ENCODE measurements at places on chromosomes 16 and 17.

- DNase-seq, result no peak
These were observed 327.0 kb upstream of the TBX2 start for GRCh38 chr17:61072648-61073047.

GRCh38 chr17:40019140-40019991 is 4.1 kb downstream of the CSF3 start:
- peak; percentile 46 for DNase-seq

GRCh38 chr16:81478876-81479511 is 34.4 kb downstream of the CMIP start:
- DNase-seq, result no peak

- peak; percentile 91 for DNase-seq
These were observed 504 bp downstream of the SRSF1 start for GRCh38 chr17:58006560-58006923.

DNA sequence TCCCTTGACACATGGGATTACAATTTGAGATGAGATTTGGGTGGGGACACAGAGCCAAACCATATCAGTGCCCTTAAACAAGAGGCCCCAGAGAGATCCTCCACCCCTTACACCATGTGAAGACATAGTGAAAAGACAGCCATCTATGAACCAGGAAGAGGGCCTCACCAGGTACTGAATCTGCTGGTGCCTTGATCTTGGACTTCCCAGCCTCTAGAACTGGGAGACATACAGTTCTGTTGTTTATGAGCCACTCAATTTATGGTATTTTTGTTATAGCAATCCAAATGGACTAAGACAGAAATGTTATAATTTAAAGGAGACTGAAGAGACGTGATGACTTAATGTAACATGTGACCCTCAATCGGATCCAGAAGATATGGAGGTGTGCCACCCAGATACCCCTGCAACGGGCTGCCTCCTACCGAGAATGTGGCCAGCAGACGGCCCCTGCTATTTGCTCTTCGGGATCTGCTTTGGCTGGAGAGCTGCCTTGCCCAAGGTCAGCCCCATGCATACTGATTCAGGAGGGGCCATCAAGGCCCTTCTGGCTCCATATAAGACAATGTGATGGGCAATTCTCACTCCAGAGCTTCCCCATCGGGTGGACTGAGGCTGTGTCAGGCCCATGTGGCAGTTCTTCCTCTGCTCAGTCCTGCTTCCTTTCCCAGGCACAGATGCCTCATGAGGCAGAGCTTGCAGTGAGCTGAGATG is 80.6 kb downstream of the NETO2 start:
- DNase-seq, result no peak

- DNase-seq, result no peak
These were observed 436.0 kb upstream of the CA10 start for GRCh38 chr17:52594516-52594915.

DNA sequence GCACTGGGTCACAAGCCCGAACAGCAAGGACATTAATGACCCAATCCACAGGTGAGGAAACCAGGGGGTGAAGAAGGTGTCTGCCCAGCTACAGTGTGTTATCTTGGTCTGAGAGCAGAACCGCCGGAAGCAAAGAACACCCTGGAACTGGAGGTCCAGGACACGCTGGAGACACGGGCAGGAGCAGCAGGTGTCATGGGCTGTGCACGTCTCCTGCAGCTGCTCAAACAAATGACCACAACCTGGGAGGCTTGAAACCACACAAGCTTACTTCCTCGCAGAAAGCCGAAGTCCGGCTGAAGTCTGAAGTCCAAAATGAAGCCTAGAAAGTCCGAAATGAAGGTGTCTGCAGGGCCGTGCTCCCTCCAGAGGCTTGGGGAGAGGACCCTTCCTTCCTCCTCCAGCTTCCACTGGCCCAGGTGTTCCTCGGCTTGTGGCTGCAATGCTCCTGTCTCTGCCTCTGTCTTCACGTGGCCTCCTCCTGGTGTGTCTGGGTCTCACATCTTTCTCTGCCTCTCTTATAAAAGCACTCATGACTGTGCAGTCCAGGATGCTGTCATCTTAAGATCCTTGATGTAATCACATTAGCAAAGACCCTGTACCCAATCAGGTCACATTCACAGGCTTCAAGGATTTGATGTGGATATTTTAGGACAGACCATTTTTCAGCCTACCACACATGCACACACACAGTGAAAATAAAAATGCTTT is 351.2 kb downstream of the C16orf95 start:
- DNase-seq, result no peak

- DNase-seq, result peak; percentile 96
These were observed 11.8 kb downstream of the HID1 start for GRCh38 chr17:74960570-74961342.

DNA sequence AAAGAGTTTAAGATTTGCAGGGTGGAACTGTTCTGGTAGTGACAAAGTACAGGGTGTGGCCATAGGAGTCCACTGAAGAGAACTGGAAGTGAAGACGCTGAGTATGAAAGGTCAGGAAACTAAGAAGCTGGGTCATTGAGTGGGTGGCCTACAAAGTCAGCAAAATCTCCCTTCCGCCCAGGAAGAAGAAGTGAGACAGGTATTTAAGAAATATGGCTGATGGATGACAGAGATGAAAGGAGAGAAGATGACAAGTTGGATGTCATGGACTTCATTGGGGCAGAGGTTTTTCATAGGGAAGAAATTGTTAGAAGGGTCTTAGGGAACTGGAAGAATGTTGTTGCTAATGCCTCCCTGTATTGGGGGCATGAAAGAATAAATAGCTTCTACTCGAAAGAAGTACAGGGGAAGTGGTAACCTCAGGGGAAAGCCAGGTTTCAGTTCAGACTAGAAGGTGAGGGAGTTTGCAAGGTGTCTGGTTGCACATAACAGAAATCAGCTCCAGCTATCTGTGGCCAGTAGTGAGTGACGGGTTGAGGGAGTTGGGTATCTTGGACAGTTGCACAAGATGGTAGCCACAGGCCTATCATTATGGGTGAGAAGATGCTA is 33.6 kb upstream of the MED13 start:
- no peak for DNase-seq

- peak; percentile 47 for DNase-seq
These were observed at the start of gene FMNL1 for GRCh38 chr17:45221081-45222013. FMNL1 (plus strand) TSS chr17:45221885; CDS start chr17:45222125, 240 bp downstream.

- DNase-seq, result no peak
These were observed 10.7 kb downstream of the MYH4 start for GRCh38 chr17:10458701-10459100.

DNA sequence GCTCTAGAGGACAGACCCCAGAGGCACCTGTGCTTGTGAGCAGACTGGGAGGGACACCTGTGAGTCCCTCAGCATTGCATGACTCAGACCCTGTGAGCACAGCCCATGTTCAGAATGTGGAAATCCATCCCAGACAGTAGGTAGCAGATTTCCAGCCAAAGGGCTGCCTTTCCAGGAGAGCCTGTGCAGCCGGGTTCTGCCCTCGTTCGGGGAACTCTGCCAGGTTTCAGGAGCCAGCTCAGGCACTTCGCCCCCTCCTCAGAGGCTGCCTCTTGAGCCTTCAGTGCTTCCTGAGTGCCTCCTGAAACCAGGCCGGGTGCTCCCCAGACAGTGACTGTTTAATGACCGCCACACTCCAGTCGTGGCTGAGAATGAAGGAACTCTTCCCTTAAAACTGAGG is 23.3 kb upstream of the SDR42E2 start:
- DNase-seq, result no peak

DNA sequence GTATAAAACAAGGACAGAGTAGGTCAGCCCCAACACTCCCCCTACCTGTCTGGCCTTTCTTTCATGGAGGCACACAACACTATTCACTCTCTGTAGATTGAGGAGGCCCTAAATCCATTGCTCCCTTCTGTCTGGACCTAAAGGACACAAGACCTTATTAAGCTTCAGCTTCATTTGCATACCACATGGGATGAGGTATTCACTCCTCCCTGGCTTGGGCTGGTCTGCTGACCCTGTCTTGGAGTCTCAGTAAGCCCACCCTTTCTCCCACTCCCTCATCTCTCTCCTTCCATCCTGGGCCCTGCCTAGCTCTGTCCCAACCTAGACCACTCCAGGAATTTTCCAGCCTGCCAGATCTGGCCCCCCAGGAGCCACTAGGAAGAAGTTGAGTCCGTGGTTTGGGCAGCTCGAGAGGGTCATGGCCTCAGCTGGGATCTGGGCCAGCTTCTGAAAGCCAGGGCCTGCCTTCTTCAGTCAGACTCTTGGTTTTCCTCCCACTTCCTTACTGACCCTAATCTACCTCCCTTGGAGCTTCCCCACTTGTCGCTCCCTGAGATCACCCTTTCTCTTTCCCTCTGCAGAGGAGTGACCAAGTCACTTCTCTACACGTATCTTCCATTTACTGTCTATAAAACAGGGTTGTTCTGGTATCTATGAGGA is 6.5 kb upstream of the LLGL1 start:
- DNase-seq, result no peak

- DNase-seq, result no peak
These were observed 165.7 kb downstream of the CMIP start for GRCh38 chr16:81610144-81610842.

DNA sequence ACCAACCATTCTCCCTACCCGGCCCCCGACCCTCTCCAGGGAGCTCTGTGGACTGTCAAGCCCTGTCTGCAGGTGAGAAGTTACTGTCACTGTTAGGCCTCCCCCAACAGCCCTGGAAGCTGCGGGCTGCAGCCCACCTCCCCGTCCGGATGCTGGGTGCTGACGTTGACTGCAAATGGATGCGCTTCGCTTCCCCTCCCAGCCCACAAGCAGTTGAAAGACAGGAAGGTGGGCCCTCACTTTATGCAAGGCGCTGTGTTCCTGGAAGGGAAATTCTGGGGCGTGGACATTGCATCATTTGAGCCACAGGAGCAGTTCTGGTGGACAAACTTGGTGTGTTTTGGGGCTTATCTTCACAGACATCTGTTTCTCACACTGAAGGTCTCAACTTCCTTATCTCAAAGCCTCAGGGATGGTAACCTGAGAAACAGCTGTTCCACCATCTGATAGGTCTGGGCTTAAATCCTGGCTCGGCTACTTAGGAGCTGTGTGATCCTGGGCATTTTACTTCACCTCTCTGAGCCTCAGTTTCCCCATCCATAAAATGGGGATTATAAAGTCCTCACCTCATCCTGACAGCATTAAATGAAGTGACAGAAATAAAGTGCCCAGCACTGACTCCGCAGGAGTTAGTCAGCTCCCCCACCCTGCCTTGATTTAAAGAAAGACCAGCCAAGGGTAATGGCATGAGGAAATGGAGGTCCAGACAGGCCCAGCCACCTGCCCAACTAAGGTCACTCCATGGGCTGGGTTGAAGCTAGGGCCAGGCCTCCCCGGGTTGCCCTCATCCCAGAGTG is 4.6 kb upstream of the DRC7 start:
- no peak for DNase-seq

DNA sequence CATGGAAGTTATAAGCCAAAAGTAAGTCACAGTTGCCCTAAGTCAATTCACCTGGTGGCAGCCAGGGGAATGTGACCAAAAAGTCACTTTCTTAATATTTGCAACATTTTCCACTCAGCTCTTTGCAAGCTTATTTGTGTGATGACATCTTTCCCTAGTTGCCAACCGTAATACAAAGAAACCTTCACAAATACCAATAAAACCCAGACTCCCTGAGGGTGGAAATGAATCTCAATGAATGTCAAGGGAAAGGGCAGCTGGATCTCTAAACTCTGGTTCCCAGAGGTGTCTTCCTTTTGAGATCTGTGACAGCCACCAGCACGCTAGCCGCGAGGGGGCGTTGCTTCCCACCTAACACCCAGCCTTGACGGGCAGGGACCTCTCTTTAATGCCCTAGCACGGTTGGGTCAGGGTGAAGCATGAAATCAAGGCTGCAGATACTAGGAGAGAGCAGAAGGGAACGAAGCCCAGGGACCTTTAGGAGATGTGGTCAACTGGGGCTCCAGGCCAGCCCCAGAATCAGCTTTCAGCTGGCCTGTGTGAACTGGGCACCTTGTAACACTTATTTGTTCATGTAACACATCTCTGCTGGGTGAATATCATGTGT is 82.2 kb downstream of the CMC2 start:
- DNase-seq, result peak; percentile 42

DNA sequence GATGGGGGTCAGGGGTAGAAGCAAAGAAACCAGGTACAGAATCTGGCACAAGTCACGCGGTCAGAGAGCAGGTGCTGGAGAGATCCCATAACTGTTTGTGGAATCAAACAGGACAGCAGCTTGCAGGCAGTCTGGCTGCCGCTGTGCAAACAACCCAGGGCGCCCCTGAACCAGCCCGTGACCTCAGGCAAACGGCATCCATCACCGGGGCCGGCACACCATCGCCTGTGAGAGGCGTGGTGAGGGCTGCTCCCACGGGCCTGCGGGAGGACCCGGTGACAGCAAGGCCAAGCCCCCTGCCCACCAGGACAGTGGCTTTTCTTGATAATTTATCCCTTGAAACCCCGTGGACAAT is 47.9 kb downstream of the CBFA2T3 start:
- no peak for DNase-seq

- DNase-seq, result no peak
These were observed 24.9 kb downstream of the ACSF3 start for GRCh38 chr16:89118361-89119165.

GRCh38 chr17:29577001-29577370 is 8.5 kb downstream of the TP53I13 start:
- DNase-seq, result no peak

- DNase-seq, result no peak
These were observed 83.7 kb upstream of the ZNF469 start for GRCh38 chr16:88298833-88299745.

GRCh38 chr17:10776381-10776780 is 27.5 kb downstream of the TMEM238L start:
- DNase-seq, result no peak

DNA sequence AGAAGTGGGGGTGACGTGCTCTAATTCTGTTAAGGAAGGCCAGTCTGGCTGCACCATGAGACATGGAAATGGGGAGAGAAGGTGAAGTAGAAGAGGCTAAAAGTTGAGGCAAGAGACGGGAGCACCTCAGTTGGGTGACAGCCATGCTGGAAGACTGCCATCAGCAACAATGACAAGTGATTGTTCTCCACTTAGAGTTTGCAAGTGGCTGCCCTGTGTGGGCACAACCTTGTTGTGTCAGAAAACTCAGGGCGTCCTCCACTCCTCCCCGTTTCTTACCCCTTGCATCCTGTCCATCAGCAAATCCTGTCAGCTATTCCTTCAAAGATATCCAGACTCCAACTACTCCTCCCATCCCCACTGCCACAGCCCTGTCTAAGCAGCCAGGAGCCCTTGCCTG is 17.6 kb downstream of the CES1 start:
- no peak for DNase-seq

GRCh38 chr17:80998118-80998747 is 6.6 kb downstream of the CHMP6 start:
- DNase-seq, result no peak

DNA sequence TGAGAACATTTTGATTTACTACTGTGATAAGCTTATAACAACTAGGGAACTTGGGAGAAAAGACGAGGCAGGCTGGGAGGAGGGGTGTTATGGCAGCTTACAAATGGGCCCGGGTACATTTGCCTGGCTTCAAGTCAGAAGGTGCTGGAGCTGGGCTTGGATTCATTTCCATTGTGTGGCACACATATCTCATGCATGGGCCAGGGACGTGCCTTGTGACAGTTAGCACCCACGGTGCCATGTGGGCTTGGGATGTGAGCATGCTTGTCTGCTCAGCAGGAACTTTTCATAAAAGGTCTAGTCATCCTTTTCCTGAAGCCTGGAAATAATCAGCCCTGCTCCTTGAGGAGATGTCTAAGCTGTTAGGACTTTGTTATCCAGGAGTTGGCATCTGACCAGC is 572.2 kb downstream of the CDH13 start:
- DNase-seq, result no peak

Measured in WERI-Rb-1 (cell line).